AG08395 (cell line): ENCODE measurements at places on chromosomes 1 and 21.
A peak's percentile ranks its signal among the peaks of the same experiment; 100 is the strongest.

DNA sequence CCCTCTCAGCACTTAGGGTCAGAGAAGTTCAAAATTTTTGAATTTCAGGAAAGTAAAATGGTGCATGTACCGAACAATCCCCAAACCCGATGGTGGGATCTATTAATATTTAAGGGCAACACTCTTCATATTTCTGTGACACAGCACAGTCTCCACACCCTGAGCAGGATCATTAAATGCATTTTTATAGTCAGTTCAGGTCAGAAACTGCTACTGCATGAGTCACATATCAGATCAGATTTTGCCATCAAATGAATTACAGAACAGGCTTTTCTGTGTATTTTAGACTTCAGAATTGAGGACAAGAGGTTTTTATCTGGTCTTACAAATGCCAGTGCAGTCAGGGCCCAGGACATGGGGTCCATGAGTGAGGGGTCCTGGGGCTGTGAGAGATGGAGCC is 79.2 kb downstream of the RIPK4 start:
- DNase-seq: no peak

GRCh38 chr1:93171549-93172034 is 8.6 kb downstream of the TMED5 start:
- DNase-seq: no peak

DNA sequence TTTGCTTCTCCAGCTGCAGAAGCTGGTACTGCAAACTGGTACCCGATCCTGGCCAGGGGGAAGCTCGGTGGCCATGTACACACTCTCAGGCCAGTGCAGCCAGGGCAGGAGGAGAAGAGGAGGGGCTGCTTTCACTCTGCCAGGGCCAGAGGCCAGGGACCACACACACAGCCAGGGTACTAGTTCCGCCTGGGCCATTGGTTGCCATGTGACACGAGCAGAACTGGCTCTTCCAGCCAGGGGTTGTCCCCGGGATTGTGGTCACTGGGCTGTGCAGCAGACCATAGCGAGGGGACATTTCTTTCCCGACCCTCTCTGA is 3.7 kb upstream of the SHISAL2A start:
- no peak for DNase-seq

GRCh38 chr1:212291505-212292134 is 6.4 kb downstream of the PPP2R5A start:
- DNase-seq: peak; percentile 41

DNA sequence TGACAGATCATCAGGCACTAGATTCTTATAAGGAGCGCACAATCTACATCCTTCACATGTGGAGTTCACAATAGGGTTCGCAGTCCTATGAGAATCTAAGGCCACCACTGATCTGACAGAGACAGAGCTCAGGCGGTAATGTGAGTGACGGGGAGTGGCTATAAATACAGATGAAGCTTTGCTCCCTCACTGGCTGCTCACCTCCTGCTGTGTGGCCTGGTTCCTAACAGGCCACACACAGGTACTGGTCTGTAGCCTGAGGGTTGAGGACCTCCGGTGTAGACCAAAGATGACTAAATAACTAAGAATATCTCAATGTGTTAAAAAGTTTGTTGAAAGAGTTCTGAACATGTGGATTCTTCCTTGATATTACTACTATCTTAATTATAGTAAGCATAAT is 56.2 kb upstream of the ADAM30 start:
- no peak for DNase-seq

GRCh38 chr1:11807133-11807532 is 1.1 kb downstream of the CLCN6 start:
- DNase-seq: no peak

DNA sequence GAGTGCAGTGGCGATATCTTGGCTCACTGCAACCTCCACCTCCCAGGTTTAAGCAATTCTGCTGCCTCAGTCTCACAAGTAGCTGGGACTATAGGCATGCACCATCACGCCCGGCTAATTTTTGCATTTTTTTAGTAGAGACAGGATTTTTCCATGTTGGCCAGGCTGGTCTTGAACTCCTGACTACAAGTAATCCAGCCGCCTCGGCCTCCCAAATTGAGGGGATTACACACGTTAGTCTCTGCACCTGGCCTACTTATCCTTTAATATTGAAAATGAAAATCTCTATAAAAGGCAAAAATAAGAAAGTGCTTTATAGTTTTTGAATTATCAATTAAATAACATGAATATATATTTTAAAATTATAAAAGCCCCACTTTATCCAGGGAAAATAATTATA is 190.6 kb downstream of the DPYD start:
- DNase-seq: no peak

- no peak for DNase-seq
These were observed 161.4 kb upstream of the CAMK1G start for GRCh38 chr1:209421978-209422680.

- no peak for DNase-seq
These were observed 135.3 kb upstream of the EDN2 start for GRCh38 chr1:41619511-41620364.

DNA sequence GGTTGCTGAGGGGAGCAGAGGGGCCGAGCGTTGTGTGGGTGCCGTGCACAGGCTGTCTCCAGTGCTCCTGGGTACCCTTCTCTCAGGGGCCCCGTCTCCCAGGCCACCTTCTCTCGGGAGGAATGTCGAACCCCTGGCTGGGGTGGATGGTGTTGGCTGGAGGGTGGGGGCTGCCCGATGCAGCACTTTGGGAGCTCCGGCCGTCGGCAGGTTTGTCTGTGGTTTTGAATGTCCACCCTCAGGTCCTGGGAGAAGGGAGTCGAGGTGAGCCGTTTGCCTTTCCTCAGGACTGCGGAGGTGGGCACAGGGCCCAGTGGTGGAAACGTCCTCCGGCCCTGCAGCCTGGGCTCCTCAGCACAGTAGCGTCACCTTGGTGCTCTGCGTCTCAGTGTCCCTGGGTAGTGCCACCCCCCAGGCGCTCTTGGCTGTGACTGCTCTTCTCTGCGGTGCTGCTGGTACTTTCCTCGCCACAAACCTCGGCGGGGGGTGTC is 14.5 kb downstream of the SLX9 start:
- DNase-seq: no peak

GRCh38 chr1:9417695-9418094 is 121.6 kb upstream of the SLC25A33 start:
- no peak for DNase-seq

- DNase-seq: no peak
These were observed 7.6 kb upstream of the CTTNBP2NL start for GRCh38 chr1:112388436-112388835.

DNA sequence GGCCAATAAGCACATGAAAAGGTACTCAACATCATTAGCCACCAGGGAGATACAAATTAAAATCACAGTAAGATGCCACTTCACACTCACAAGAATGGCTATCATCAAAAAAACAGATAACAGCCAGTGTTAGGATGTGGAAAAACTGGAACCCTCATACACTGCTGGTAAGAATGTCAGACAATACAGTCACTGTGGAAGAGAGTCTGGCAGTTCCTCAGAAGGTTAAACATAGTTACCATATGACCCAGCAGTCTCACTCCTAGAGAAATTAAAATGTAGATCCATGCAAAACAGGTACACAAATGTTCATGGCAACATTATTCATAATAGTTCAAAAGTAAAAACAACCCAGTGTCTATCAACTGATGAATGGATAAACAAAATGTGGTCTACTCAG is 33.3 kb downstream of the LDLRAD1 start:
- DNase-seq: no peak

GRCh38 chr1:200415789-200416593 is 6.2 kb upstream of the ZNF281 start:
- peak; percentile 87 for DNase-seq

DNA sequence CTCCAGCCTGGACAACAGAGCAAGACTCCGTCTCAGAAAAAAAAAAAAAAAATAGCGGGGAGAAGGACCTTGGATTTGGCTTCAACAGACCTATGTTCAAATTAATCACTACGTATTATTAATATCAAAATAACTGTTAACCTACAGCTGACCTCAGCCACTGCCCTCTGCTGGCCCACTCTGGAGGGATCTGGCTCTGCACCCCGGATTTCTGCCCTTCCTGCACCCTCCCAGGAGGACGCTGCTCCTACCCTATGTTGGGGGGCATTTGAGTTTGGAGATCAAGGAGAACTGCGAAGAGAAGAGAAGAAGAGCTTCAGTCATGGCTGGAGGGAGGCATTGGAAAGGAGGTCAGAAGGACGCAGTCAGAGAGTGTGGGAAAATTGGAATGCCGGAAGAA is 96.7 kb downstream of the PSMG1 start:
- DNase-seq: no peak

DNA sequence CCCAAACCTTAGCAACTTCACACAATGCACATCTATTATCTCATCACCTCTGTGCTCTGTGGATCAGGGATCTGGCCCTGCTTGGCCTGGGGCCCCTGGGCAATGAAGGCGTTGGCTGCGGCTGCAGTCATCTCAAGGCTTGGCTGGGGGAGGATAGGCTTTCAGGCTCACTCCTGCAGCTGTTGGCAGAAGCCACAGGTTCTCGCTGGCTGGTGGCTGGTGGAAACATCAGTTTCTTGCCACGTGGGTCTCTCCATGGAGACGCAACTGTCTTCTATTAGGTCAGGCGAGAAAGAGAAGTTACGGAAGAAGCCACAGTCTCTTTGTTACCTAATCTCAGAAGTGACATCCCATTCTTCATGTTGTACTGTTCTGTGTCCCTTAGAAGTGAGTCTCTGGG is 3.6 kb upstream of the NPPA start:
- DNase-seq: no peak

GRCh38 chr21:35990609-35991008 is 69.7 kb downstream of the SETD4 start:
- no peak for DNase-seq

DNA sequence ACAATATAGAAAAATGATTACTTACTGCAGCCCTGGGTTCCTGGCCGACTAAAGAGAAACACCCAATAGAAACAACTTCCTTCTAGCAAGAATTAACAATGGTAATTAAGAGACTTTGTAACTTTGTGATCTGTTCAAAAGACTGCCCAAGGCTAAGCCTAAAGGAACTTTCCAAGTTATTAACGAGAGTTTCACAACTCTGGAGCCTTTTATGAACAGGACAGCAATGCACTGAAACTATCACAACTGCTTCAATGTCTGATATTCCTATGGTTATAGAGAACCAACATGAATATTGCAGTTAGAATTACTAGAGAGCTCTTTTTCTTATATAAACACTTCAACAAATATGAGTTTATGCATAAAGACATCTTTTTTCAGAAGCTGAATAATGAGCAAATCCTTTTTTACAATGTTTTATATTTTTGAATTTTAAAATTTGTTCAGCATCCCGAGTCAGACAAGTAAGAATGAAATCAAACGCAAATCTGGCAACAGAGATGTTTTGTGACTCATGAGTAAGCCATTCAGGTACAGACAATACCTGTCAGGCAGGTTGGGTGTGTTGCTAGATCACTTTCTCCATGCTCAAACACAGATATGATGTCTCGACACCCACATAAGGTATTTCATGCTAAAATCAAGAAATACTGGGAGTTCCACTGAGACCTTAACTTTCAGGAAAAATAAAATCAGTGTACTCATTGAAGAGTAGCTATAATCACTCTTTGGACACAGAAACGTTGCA is 22.2 kb upstream of the KCNJ15 start:
- DNase-seq: no peak

- no peak for DNase-seq
These were observed at the start of gene FNDC10 for GRCh38 chr1:1599935-1600860. Gene FNDC10 (minus strand): TSS chr1:1600135. CDS start chr1:1600015, 120 bp downstream.

- no peak for DNase-seq
These were observed 393.5 kb upstream of the ADGRL2 start for GRCh38 chr1:81407000-81407821.

DNA sequence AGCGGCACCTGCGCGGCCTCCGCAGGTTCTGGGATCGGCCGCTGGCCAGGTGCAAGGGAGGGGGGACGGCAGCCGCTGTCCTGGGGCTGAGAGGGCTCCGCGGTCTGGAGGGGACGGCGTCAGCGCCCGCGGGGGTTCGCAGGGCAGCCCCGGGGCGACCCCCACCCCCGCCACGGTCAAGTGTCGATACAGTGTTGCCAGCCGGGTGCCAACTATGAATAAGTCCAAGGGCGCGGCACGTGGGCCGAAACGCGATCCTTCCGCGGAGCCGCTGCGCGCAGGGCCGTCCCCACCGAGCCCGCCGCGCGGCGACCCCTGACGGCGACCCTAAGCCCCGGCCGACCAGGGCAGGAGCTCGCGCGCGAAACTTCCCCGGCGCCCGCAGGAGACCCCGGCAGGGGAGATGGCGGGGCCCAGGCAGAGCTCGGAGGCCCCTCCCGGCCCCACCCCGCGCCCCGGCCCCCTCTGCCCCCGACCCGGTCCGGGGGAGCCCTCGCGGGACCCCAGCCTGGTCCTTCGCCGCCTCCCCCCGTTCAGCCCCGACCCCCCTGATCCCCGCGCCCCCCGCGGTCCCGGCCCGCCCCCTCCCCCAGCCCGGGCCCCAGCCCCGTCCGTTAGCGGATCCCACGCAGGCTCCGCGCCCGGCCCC is 586 bp upstream of the AGPAT3 start:
- DNase-seq: peak; percentile 18

DNA sequence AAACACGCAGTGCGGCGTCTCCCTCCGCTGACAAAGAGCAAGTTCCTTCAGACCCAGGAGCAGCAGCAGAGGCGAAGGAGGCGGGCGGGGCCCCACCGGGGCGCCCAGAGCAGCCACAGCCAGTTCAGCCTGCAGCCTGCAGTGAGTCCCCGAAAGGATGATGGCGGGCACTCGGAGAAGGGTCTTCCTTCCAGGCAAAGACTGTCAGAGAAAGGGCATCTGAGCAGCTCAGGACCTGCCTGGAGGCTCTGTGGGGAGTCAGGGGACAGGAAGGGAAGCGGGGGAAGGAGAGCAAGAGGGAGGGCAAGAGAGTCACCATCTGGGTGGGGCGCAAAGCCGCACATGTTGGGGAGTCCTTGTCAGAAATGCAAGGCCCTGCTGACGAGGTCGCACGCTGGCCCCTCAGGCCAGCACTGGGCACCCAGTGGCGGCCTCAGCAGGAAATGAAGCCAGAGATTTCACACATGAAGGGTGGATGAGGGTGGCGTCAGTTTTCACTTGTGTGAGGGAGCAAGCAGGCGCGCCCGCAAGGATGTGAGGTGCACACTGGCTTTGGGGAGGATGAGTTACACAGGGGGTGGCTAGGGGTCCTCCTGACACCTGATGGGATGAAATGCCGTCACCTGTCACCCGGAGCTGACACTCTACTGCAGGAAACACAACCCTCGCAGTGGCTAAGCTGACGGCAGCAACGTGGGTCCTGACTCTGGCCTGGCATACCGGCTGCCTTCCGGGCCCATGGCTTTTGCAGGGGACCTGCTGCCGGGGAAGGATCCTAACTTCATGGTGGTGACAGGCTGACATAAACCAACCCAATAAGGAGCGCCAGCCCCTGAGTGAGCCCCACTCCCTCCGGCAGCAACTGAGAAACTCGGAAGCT is 6.6 kb downstream of the LRRC47 start:
- no peak for DNase-seq

- no peak for DNase-seq
These were observed 49.7 kb downstream of the NMNAT2 start for GRCh38 chr1:183368213-183369108.

GRCh38 chr1:182185842-182186756 is 124.6 kb upstream of the ZNF648 start:
- DNase-seq: peak; percentile 92

- DNase-seq: no peak
These were observed 35.5 kb downstream of the SYF2 start for GRCh38 chr1:25196830-25197229.
